ENCODE measurements at places on chromosomes 6 and 20.
A peak's percentile ranks its signal among the peaks of the same experiment; 100 is the strongest.

GRCh38 chr6:45850378-45851033 lies 165.2 kb downstream of the CLIC5 start:
- peak; percentile 26 for DNase-seq

- DNase-seq: no peak
Observed at GRCh38 chr6:25794784-25795183, 37.1 kb downstream of the SLC17A1 start.

DNA sequence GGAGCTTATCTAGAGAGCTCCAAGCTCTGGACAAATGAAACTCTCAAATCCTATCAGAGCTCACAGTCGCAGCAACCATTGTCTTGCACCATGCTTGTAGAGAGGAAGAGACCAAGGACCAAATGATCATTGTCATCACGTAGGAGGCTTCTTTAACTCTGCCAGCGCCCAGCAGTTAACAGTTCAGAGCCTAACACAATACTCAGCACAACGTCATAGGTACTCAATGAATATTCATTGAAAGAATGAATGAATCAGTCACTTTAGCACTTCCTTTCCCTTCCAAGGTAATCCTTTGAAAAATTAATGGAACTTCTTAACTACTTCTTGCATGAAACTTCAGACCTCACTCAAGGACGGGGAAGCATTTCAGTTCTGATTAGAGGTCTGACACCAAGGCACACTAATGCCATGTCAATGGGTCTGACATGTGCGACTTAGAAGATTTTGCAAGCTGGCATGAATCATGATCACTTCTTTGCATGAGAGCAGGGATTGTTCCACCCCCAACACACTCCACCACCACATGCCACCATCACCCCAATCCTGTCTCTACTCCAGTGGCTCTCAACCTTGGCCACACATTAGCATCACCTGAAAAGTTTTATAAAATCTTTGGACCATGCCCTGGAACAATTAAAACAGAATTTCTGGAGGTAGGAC lies 45.1 kb downstream of the KHDC1L start:
- DNase-seq: no peak

- DNase-seq: peak; percentile 42
Observed at GRCh38 chr6:80523531-80523997, 417.1 kb downstream of the BCKDHB start.

- no peak for DNase-seq
Observed at GRCh38 chr6:167127785-167128531, 5.1 kb downstream of the CCR6 start.

DNA sequence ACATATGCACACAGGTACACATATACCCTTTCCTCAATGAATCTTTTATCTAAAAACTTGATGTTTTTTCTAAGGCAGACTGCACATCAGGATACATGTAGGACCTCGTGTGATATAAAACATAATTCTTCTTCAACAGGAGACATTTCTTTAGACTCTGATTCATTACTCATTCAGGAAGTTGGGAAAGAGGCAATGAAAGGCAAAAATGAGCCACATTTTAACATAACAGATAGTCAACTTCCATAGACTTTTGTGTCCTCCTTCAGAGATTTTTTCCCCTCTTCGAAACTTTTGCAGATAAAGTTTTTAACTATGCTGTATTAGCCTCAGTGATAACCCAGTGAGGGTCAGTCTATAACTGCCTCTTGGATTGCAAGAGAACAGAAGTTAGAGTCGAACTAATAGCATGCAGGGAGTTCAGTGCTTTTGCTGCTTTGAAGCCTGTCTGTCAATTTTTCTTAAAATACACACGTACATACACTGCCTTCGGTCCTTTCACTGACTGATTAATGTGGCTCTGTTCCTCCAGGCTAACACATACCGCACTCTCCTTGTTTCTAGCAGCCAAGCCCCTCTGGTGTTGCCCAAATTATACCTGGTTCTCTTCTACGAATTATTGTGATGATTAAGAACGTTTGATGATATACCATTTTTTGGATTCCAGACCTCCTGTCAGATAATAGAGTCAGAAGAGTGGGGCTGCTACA lies 562.5 kb upstream of the MAP3K7 start:
- peak; percentile 49 for DNase-seq

All from choroid plexus epithelial cell (primary cell).